Vagina (tissue), 2 donors: ENCODE measurements at places on chromosomes 13 and 19. TPM values are rescaled to one million over a fixed set of nuclear protein-coding genes. Genes with fewer than 3 reads are reported as not detected.

- DNase-seq = no peak
These were observed 15.5 kb upstream of the ERCC1 start for GRCh38 chr19:45439190-45439568.

Gene SOX1
- not detected for total RNA-seq

Gene SERP2
- 13.8 TPM for total RNA-seq

Gene KISS1R
- total RNA-seq = not detected

Gene OR7D2
- not detected for total RNA-seq
